ENCODE measurements at places on chromosomes 3 and 15.

GRCh38 chr3:14460342-14461005 lies 58.1 kb downstream of the SLC6A6 start:
- peak overlapping the region; percentile 8 for H3K27ac ChIP-seq
- peaks cover 1% of the 10 kb centered on the region for H3K36me3 ChIP-seq
- no peaks in the 10 kb centered on the region for H3K27me3 ChIP-seq
- no peak overlapping the region for H3K4me3 ChIP-seq
- no peak for DNase-seq
- peaks cover 25% of the 10 kb centered on the region for H3K4me1 ChIP-seq

- H3K36me3 ChIP-seq: no peaks in the 10 kb centered on the region
- no peaks in the 10 kb centered on the region for H3K4me1 ChIP-seq
- no peaks in the 10 kb centered on the region for H3K27me3 ChIP-seq
- no peak overlapping the region for H3K27ac ChIP-seq
- H3K4me3 ChIP-seq: no peak overlapping the region
These were observed 256.8 kb upstream of the RARB start for GRCh38 chr3:25171118-25171807.

DNA sequence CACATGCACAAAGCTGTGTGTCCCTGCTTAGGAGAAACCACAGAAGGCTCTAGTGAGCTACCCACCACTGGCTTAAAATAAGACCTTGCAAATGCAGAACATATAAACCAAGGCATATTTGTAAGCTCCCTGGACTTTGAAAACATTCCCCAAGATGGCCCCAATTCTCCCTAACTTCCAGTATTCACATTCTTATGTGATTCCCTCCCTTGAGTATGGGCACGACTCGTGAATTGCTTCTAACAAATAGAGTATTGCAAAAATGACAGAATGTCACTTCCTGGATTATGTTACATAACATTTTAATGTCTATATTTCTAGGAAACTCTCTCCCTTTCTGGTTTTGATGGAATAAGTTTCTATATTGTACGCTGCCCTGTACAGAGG lies 131.8 kb upstream of the MCTP2 start:
- no peak overlapping the region for H3K27ac ChIP-seq
- DNase-seq: no peak
- no peaks in the 10 kb centered on the region for H3K4me1 ChIP-seq
- no peaks in the 10 kb centered on the region for H3K36me3 ChIP-seq

GRCh38 chr3:20186600-20187004 lies 596 bp upstream of the SGO1 start:
- H3K36me3 ChIP-seq: peaks cover 2% of the 10 kb centered on the region
- no peak overlapping the region for H3K4me3 ChIP-seq
- no peaks in the 10 kb centered on the region for H3K4me1 ChIP-seq
- H3K27me3 ChIP-seq: no peaks in the 10 kb centered on the region
- DNase-seq: no peak

GRCh38 chr3:128320551-128321340 lies 145.9 kb downstream of the DNAJB8 start:
- peaks cover 31% of the 10 kb centered on the region for H3K4me1 ChIP-seq
- H3K4me3 ChIP-seq: no peak overlapping the region
- no peak for DNase-seq
- no peaks in the 10 kb centered on the region for H3K36me3 ChIP-seq
- no peaks in the 10 kb centered on the region for H3K27me3 ChIP-seq
